ENCODE measurements at places on chromosomes 13 and 19.

DNA sequence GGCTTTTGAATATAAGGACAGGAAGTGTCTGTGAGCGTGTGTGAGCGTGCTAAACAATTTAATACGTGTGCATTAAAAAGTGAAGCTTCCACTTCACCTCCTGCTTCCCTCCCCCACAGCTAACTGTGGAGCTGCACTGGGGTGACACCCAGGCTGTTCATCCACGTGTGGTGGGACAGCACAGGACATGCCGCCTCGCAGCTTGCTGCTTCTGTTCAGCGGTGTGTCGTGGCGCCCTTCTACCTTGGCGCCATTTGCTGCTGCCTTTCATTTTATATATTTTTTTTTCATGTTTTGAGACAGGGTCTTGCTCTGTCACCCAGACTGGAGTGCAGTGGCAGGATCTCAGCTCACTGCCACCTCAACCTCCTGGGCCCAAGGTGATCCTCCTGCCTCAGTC lies 63.3 kb downstream of the MCF2L start:
- no peak for DNase-seq

GRCh38 chr13:41520660-41521630 lies 63.6 kb downstream of the RGCC start:
- no peak for DNase-seq

- DNase-seq, result no peak
Measured at GRCh38 chr13:50357136-50357535, 341.9 kb downstream of the KCNRG start.

- DNase-seq, result peak; percentile 9
Measured at GRCh38 chr13:35695448-35695770, 218.9 kb upstream of the MAB21L1 start.

GRCh38 chr13:24166561-24166960 lies 6.0 kb downstream of the SPATA13 start:
- DNase-seq, result no peak

DNA sequence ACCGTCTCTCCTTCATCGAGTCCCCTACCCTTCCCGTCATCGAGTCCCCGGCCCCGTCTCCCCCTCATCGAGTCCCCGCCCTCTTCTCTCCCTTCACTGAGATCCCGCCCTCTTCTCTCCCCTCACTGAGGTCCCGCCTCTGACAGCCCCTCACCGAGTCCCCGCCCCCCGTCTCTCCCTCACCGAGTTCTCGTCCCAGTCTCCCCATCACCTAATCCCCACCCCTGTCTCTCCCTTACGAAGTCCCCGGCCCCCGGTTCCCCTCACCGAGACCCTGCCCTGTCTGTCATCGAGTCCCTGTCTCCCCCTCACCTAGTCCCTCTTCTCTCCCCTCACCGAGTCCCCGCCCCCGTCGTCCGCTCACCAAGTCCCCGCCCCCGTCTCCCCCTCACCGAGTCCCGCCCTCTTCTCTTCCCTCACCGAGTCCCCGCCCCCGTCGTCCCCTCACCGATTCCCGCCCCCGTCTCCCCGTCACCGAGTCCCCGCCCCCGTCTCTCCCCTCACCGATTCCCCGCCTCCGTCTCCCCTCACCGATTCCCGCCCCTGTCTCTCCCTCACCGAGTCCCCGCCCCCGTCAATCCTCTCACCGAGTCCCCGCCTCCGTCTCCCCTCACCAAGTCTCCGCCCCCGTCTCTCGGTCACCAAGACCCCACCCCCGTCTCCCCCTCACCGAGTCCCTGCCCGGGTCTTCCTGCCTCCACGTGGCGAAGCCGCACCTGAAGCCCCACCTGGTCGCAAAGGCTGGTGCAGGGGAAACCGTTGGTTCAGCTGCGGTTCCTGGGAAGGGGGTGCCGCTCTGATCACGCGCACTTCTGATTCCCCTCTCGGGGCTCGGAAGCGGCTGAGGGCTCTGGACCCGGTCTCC lies 23.9 kb upstream of the ZNF846 start:
- DNase-seq, result peak; percentile 94

DNA sequence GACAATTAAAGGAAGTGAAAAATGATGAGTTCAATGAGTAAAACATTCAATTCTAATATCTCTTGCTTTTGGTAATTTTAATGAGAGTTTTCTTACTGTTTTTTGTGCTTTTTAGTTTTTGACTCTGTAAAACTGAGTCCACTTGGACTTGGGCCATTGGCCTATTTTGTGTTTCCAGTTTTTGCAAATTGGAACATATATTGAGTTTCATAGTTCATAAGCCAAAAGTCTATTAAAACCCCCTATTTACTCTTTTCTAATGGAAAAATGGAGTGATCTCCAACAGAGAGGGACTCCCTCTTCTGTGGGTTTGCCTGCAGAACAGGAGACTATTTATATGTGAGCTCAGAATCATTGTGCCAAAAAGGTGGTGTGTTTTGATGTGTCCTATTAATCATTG lies 219.7 kb upstream of the SPRY2 start:
- no peak for DNase-seq

- DNase-seq, result no peak
Measured at GRCh38 chr13:39365879-39366278, 237.1 kb downstream of the LHFPL6 start.

- DNase-seq, result no peak
Measured at GRCh38 chr19:31600731-31601295, 251.6 kb upstream of the TSHZ3 start.

- DNase-seq, result no peak
Measured at GRCh38 chr13:40452038-40452666, 214.3 kb downstream of the FOXO1 start.

- no peak for DNase-seq
Measured at GRCh38 chr13:50573066-50573465, 270.4 kb downstream of the DLEU7 start.

Data from DND-41 (cell line).